Stimulated activated CD4-positive, alpha-beta T cell treated with anti-CD3 and anti-CD28 coated beads, TNF-alpha, amount 100 ng/mL, for 4 hours (primary cell): ENCODE measurements at places on chromosomes 4 and X.

GRCh38 chr4:158754385-158755180, 14.2 kb upstream of the FNIP2 start:
- DNase-seq, result no peak

DNA sequence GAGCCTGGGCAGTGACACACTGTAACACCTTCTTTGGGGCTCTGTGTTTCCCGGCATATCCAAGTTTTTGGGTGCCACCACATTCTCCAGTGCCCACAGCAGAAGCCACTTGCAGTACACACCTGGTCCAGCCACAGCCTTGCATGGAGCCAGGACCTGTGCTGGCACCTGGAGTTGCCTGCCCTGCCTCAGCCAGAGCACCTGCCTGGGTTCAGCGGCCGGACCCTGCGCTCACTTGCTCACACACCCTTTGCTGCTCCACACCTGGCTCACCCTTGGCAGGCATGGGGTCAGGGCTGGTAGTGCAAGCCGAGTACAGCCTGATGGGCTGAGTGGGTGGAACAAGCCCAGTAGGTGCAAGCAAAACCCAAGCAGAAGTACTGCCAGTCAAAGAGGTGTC, 1511.1 kb downstream of the TECRL start:
- DNase-seq, result no peak

- DNase-seq, result no peak
Measured at GRCh38 chr4:94497690-94498089, 45.9 kb downstream of the PDLIM5 start.

- no peak for DNase-seq
Measured at GRCh38 chr4:178082906-178083305, 640.7 kb upstream of the AGA start.

DNA sequence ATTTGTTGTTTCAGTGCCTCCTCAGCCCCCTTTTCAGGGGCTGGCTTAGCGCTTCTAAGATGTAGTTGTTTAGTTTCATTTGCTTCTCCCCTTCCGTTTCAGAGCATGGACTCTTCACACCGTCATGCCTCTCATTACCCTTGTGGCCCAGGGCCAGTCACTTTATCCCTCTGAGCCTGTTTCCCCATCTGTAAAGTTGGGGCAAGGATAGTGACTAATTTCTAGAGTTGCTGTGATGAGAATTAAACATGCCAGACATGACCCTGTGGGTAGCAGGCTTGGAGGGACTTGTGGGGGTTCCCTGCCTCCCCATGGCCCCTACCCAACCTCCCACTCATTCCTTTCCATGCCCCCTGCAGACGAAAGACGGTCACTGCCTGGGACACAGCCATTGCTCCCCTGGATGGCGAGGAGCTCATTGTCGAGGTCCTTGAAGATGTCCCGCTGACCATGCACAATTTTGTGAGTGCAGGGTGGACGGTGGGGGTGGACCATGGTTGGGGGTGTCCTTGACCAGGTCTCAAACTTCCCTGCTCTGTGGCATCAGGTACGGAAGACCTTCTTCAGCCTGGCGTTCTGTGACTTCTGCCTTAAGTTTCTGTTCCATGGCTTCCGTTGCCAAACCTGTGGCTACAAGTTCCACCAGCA, 3.6 kb downstream of the ARAF start:
- DNase-seq, result no peak

DNA sequence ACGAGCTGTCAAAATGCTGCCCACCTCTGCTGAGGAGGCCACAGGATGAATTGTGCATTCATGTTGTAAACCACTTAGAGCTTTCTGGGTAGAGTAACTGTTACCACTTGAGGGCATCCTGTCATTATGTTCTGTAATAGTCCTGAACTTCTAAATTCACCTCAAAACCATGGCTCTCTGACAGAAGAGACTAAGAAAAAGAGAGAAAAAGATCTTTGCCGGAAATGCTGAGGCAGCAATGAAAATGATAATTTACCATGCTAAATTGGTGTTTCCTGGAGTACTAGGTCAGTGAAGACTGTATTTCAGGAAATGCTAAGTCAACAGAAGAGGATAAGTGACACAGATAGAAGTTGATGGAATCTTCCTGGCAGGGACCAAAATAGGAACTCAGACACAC, 942.3 kb upstream of the SLIT2 start:
- no peak for DNase-seq

DNA sequence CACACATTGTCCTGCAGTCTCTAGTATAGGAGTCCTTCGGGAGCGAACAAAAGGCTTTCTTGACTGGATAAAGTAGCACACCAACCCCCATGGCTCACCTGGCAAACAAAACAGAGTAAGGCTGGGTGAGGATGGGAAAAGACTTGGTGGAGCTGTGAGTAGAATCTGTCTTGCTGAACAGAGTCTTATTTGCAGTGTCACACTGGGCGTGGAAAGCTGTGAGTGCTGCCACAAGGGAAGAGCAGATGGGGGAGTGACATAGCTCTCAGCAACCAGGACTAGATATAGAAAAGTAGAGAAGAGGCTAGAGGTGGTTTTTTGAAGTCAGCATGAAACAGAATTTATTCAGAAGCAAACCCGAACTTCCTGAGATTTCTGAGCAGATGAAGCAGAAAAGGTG, 137.2 kb upstream of the ESX1 start:
- no peak for DNase-seq
